ENCODE measurements at places on chromosomes 4 and X.

- no peak for DNase-seq
These were observed 80.6 kb downstream of the PPP2R2C start for GRCh38 chr4:6391852-6392188.

GRCh38 chr4:185343726-185344581 is 51.8 kb downstream of the LRP2BP start:
- no peak for DNase-seq

GRCh38 chrX:151570561-151570960 is 7.1 kb downstream of the PASD1 start:
- no peak for DNase-seq

DNA sequence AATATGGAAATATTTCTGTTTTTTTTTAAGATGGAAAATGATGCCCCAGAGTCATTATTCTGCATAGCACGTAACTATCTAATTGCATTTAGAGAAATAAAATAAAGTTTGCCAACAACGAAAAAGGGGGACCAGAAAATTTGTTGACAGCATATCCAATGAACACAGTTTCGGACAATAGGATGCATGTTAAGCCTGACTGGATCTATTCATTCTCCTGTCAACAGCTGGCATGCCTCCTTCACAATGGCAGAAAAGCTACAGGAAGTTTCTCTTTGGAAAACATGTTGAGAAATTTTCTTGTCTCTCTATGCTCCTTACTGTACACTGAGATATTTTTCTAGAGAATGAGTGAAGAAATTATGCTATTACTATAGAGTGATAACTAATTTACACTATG is 262.5 kb downstream of the GRID2 start:
- DNase-seq: no peak

- no peak for DNase-seq
These were observed 49.9 kb upstream of the FHDC1 start for GRCh38 chr4:152886201-152886600.

DNA sequence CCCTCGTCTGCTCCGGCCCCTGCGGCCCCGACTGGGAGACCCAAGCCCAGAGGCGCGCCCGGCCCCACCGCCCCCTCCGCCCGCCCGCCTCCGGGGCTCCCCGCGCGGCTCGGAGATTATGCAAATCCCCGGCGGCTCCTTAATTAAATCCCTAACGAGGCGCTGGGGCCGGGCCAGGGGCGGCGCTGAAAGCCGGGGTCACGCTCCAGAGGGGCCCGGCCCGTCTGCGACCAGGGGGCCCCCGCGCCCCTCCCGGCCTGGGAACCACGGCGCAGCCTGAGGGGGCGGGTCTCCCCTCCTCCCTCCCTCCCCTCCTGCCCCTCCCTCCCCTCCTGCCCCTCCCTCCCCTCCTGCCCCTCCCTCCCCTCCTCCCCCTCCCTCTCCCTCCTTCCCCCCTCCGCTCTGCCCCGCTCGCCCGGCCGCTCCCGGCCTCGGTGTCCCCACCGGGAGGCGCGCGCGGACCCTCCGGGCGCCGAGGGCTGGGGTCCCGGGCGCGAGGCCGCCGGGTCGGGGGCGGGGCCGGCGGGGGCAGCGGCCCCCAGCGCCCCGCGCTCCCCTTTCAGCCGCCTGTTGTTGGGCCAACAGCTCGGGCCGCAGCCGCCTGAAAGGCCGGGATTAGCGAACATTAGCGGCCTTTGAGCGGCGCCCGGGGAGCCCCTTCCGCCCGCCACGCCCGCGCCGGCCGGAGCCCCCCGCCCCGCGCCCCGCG is 25.9 kb upstream of the FGFR3 start:
- peak; percentile 65 for DNase-seq

DNA sequence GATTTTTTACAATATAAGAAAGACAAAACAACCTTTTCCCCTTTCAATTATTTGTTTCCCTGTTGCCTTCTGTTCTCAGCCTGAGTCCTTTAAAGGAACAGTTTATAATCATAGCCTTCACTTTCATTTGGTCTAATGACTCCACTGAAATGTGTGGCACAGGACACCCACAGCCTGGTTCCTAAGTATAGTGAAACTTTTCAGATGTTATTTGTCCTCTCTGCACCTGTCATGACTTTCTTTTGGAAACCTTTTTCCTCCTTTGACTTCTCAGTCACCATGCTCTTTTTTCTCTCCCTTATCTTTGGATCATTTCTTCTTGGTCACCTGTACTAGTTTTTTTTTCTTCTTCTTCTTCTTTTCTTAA is 237.8 kb upstream of the ANXA3 start:
- DNase-seq: no peak

GRCh38 chr4:3318561-3319021 is 25.8 kb downstream of the RGS12 start:
- no peak for DNase-seq

DNA sequence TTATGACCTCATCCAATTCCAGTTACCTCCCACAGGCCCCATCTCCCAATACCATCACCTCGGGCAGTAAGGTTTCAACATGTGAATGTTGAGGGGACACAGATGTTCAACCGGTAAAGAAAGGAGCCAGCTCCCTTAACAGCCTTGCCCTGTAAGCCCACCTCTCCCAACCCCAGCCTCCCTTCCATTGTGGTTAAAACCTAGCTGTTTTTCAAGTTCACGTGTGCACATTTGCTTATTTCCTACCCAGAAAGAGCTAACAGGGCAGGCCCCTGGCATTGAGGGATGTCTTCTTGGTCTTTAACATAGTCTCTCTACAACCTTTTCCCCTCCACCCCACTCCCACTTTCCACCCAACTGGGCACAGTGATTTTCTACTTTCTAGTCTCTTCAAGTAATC is 385.7 kb downstream of the FBXW7 start:
- DNase-seq: no peak

DNA sequence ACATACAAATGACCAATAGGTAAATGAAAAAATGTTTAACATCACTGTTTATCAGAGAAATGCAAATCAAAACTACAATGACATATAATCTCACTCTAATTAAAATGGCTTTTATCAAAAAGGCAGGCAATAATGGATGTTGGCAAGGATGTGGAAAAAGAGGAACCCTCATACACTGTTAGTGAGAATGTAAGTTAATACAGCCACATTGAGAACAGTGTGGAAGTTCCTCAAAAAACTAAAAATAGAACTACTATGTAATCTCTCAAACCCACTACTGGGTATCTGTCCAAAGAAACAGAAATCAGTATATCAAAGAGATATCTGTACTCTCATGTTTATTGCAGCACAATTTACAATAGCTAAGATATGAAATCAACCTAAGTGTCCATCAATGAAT is 165.9 kb upstream of the HHIP start:
- no peak for DNase-seq

GRCh38 chrX:2450681-2451080 is 50.1 kb downstream of the DHRSX start:
- no peak for DNase-seq

DNA sequence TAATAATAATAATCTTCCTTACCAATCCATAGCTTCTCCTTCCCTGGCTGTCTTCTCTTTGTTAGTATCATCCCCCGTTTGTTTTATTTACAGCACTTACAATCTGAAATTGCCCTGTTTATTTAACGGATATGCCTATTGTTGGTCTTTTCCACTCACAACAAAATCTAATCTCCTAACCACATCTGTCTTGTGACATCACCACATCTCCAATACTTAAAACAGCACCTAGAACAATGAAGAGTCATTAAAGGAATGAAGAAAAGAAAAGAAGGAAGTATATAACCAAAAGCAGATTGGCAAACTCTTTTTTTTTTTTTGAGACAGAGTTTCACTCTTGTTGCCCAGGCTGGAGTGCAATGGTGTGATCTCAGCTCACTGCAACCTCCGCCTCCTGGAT is 38.7 kb upstream of the JADE1 start:
- DNase-seq: no peak

DNA sequence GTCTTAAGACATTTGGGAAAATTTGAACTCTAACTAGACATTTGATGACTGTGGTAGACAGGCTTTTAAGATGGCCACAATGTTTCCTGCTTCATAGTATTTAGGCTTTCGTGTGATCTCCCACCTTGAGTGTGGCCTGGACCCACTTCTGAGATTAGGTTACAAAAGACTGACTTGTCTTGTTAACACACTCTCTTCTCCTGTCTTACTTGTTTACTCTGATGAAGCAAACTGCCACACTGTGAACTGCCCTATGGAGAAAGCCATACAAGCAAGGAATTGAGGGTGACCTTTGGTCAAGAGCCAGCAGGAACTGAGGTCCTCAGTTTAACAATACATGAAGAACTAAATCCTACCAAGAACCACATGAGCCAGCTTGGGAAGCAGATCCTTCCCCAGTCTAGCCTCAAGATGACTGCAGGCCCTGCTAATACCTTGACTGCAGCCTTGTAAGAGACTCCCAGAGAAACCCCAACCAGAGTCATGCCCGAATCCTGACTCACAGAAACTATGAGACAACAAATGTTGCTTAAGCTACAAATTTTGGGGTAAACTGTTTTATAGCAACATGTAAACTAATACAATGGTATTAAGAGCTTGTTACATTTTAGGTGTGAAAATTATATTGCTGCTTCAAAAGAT is 20.3 kb downstream of the UBA6 start:
- DNase-seq: no peak

DNA sequence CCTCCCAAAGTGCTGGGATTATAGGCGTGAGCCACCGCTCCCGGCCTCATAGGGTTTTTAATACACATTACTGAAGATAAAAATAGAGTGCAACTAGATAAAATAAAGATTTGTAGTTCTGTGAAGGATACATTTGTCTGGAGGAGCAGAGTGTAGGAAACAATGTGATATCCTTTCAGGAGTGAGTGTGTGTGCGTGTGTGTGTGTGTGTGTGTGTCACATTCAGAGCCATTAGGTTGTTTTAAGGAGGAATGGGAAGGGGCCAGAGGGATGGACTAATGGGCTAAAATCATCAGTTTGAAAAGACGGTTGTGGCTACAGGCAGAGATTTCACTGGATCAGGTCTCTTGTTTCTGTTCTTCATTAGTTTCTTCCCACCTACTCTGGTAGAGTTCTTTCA is 40.0 kb downstream of the RBPJ start:
- DNase-seq: no peak

Measured in NCI-H526 treated with DMSO at 0.1 percent for 48 hours (cell line).